ENCODE measurements at places on chromosomes 1 and 21. TPM values are rescaled to one million over a fixed set of nuclear protein-coding genes. Genes with fewer than 3 reads are reported as not detected.

DNA sequence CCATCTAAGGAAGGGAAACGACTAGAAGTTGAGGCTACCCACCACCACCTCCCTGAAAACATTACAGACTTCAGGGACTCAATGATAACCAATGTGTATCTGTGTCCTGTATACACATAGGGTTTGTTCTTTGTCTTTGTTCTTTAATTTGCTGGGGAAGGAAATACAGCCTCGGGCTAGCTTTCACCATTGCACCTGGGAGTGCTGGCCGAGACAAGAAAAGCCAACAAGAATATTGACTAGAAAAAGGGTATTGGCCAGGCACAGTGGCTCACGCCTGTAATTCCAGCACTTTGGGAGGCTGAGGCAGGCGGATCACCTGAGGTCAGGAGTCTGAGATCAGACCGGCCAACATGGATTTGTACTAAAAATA is 50.4 kb downstream of the MDM4 start:
- DNase-seq: no peak

Gene PAX7
- total RNA-seq: not detected

GRCh38 chr1:5585256-5585655 is 407.0 kb downstream of the NPHP4 start:
- DNase-seq: no peak

DNA sequence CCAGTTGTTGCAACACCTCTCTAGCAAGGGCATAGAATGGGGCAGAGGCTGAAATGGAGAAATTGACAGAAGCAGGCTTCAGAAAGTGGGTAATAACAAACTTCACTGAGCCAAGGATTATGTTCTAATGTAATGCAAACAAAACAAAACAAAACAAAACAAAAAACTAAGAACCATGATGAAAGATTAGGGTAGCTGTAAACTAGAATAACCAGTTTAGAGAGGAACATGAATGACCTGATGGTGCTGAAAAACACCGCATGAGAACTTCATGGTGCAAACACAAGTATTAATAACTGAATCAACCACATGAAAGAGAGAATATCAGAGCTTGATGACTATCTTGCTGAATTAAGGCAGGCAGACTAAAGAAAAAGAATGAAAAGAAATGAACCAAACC is 1707.7 kb downstream of the BRINP3 start:
- no peak for DNase-seq

DNA sequence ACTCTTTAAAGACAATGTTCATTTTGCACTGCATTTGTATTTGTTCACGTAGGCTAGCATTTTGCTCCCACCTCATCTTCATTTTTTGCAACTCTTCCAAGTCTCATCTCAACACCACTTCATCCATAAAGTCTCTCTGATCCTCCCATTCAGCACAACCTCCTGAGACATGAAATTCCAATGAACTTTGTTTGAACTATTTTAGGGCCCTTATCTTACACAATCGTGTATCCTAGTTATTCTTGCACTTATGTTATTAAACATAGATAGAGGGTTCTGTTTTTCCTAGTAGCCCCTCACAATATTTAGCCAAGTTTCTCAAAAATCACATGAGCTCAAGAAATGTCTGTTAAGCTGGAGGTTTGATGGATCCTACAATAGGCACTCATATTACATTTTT is 500.5 kb upstream of the ADAMTS5 start:
- no peak for DNase-seq

DNA sequence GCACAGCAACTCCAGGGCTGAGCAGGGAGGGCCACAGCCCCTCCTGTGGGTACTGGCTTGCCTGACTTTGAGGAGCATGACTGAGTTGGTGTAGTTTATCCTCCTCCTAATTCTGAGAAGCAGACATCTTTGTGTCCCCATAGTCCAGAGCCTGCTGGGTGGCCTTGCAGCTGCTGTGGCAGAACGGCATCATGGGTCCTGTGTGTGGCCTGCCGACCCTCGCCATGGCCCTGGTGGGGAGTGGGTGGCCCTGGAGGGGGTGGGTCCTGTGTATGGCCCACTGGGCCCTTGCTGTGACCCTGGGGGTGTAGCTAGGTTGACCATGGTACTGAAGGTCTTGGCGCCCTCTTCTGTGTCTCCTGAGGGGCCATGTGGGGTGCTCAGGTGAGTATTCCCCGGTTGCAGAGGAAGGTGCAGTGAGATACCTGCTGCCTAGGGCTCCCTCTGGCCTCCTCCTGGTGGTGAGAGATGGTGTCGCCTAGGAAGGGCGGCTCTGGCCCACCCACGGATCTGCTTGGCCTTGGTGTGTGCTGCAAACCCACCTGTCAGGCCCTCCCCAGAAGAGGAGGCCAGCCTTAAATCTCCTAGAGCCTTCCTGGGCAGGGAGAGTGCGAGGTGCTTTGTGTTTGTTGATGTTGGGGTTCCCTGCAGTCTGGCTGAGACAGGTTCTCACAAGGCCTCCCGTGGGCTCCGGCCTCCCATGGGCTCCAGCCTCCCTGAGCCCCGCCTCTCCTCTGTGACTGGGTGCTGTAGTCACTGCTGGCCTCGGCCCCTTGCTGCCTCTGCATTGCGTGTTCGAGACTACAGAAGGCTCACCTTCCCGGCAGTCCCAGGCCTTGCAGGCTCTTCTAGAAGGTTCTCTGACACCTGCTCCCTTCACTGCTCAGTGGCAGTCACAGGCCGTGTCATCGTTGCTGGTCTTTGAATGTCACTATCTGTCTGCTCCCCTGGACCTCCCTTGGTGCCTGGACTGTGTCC is 7.8 kb downstream of the SNAP47 start:
- DNase-seq: no peak

- DNase-seq: no peak
These were observed 133.8 kb downstream of the ZSCAN20 start for GRCh38 chr1:33606272-33606671.

DNA sequence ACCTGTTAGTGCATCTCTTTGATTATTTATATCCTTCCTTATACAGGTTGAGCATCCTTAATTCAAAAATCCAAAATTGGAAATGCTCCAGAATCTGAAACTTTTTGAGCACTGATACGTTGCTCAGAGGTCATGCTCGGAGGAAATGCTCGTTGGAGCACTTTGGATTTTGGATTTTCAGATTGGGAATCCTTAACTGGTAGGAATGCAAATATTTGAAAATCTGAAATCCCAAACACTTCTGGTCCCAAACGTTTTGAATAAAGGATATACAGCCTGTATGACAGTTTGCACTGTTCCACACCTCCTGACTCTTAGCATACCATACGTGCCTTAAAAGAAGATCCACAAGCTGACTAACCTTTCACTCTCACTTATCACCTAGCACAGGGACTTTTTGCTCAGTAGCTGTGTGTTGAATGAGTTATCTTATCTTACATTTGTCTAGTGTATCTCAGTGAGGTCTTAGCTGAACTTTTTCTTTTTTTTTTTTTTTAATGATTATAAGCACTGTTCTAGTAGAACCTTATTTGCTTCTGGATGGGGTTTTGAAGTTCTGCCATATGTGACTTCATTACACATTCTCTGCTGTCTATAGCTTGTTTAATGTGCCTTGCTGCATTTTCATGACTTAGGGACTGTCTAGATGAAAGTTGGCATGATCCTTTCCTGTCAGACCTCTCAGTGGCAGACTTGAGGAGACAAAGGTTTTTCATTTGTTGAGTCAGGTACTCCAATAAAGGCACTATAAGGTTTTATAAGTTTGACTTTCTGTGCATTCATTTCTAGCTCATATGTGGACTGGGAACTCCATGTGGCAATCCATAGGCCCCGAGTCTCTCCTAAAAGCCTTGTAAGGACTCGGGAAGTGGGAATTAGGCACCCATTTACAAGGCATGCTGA is 21.6 kb downstream of the PTGFRN start:
- DNase-seq: no peak

Gene FCGR1A
- total RNA-seq: not detected

DNA sequence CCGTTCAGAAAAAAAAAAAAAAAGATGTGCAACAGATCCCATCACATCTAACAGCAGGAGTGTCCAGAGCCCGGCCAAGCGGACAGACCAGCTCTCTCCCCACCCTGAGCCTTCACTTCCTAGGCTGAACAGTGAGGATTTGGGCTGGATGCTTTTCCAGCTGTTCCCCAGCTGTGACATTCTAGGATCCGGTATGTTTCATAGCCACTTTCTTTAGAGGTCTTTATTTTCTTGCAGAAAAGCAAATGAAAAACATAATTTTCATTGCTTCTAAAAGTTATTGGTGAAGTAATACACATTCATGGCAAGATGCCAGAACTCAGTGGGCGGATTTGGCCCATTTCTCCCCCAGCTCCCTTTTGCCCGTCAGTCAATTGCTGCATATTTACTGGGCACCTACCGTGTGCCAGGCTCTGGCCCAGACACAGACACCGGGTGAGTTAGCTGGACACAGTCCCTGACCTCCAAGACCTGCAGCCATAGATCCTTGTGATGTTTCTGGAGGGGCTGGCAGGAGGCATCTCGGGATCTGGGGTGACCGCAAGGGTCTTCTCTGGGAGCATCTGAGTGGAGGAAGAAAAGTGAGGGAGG is 213.7 kb upstream of the VAMP3 start:
- DNase-seq: no peak

DNA sequence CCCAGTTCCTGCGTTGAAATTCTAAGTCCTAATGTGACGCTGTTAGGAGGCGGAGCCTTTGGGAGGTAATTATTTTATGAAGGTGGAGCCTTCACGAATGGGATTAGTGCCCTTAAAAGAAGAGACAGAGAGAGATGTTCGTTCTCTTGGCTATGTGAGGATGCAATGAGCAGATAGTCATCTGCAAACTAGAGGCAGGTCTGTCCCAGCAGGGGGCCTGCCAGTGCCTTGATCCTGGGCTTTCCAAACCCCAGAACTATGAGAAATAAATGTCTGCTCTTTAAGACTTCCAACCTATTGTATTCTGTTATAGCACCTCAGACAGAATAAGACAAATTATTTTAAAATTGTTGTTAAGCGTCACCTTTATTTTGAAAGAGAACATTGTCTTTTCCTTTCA is 123.1 kb upstream of the KCNJ6 start:
- no peak for DNase-seq

- no peak for DNase-seq
These were observed 54.9 kb downstream of the DRAM2 start for GRCh38 chr1:111084999-111085398.

GRCh38 chr1:47683401-47683800 is 245.6 kb downstream of the FOXD2 start:
- no peak for DNase-seq

Gene MMEL1
- total RNA-seq: 3.5 TPM

Gene SYCP1
- total RNA-seq: not detected

Gene G0S2
- 0.56 TPM for total RNA-seq

- no peak for DNase-seq
These were observed 7.3 kb downstream of the RGS16 start for GRCh38 chr1:182596934-182597333.

DNA sequence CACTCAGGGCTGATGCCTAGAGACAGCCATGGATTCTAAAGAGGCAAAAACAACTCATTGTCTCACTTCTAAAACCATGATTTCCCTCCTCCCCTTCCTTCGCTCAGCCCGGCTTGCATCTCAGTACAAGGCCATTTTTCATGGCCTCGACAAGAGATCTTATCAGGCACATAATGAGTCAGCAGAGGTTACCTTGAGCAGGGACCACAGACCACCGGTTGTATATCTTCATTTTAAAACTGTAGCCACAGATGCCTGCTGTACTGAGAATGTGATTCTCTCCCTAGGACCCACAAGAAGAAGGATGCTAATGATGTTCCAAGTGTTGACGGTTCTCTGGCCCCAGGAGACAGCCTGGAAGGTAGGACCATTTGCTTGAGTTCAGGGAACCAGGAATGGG is 331.9 kb downstream of the AJAP1 start:
- DNase-seq: no peak

GRCh38 chr1:39539252-39539790 is 37.3 kb downstream of the PABPC4 start:
- peak; percentile 56 for DNase-seq

GRCh38 chr1:71184410-71184809 is 103.6 kb upstream of the ZRANB2 start:
- DNase-seq: no peak

DNA sequence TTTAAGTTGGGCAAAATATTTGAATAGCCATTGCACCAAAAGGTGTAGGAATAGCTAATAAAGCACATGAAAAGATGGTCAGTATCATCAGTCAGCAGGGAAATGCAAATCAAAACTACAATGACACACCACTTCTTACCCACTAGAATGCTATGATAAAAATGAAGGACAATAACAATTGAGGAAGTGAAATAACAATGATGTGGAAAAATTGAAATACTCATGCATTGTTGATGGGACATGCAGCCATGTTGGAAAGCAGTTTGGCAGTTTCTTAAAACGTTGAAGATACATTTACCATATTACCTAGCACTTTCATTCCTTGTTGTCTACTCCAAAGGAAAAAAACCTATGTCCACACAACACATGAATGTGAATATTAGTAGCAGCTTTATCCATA is 28.4 kb downstream of the HSD3B1 start:
- no peak for DNase-seq

DNA sequence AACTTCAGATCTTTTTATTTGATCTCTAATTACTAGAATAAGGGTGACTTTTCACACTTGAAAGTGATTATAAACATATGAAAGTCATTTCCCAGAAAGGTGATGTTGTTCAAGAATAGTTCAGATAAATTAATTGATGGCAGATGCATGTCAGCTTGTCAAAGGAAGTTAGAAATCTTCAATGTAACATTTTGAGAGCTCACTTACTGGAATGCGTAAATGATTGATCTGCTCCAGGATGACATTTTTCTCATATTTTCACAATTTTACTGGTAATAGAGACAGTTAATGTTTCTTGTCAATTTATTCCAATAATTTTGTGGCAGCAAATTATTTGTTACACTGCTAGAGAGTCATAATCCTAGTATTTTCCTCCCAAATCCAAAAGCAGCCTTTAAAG is 424.2 kb downstream of the PLA2G4A start:
- DNase-seq: no peak

Gene PAQR6
- total RNA-seq: 6.2 TPM

DNA sequence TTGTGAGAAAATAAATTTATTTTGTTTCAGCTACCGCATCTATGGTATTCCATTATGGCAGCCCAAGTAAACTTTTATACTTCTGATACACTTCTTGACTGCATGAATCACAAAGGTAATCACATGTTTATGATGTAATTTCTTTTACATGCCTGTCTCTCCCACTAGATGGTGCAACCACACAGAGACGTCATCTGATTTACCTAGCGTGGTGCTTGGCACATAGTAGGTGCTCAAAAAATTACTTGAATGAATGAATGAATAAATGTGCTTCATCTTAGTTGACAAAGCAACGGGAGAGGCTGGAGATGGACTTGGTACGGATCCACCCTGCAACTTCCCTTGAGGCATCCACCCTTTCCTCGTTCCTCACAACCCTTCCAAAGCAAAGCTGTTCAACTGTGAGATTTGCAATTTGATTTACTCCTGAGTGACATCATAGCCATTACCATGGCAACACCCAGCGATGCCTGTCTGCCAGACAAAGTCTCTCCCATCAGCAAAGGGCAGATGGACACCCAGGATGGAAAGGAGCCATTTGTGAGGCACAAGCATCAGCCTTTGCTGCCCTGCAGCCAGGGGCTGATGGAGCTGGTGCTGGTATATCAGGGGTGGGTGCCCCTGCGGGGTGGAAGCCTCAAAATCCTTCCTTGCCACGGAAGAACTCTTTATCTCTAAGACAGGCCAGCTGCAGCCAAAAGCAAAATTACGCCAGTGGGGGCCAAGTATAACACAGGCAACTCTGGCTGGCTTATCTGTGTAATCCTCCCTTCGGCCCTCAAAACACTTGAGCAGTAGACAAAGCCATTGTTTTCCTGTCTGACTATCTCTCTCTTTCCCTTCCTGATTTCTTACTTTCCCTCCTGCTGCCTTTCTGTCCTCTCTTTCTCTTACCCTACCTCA is 18.9 kb upstream of the VWA5B1 start:
- no peak for DNase-seq

Gene GIPC2
- 0.08 TPM for total RNA-seq

GRCh38 chr21:20631633-20632032 is 366.6 kb upstream of the NCAM2 start:
- no peak for DNase-seq

- no peak for DNase-seq
These were observed 49.5 kb upstream of the VCAM1 start for GRCh38 chr1:100670083-100670482.

All from activated CD4-positive, alpha-beta T cell treated with anti-CD3 and anti-CD28 coated beads, Interleukin-2, amount 10 ng/mL, durations not matched to agents 7 days and 5 days (primary cell).